ENCODE measurements at places on chromosomes 5 and 9.
A peak's percentile ranks its signal among the peaks of the same experiment; 100 is the strongest.

- no peak for DNase-seq
Observed at GRCh38 chr5:141369994-141370848, at the start of gene PCDHGB3. PCDHGB3 (plus strand) TSS chr5:141370242; CDS start chr5:141370395, 153 bp downstream.

DNA sequence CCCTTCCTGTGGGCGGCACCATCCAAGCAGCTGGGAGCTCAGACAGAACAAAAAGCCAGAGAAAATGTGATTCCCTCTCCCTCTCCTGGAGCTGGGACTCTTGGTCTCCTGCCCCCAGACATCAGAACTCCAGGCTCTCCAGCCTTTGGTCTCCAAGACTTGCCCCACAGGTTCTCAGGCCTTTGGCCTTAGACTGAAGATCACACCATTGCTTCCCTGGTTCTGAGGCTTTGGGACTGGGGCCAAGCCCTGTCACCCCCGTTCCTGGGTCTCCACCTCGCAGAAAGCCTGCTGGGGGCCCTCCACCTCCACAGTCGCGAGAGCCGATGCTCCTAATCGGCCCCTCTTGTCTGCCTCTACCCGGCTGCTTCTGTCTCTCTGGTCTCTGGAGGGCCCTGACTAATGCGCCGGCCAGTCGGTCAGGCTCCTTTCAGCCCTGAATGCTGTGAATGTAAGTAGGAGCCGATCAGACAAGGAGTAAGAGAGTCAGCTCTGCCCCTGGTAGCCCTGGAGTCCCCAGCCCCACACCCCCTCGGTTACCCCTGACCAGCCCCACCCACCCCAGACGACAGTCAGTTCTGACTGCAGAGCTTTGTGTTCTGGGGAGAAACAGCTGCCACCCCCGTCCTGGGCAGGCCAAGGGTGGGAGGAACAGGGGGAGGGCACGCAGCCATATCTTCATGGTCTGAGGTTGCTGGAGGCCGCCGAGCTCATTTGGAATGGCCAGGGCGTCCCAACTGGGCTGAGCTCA lies 57.5 kb downstream of the VAV2 start:
- DNase-seq = no peak

DNA sequence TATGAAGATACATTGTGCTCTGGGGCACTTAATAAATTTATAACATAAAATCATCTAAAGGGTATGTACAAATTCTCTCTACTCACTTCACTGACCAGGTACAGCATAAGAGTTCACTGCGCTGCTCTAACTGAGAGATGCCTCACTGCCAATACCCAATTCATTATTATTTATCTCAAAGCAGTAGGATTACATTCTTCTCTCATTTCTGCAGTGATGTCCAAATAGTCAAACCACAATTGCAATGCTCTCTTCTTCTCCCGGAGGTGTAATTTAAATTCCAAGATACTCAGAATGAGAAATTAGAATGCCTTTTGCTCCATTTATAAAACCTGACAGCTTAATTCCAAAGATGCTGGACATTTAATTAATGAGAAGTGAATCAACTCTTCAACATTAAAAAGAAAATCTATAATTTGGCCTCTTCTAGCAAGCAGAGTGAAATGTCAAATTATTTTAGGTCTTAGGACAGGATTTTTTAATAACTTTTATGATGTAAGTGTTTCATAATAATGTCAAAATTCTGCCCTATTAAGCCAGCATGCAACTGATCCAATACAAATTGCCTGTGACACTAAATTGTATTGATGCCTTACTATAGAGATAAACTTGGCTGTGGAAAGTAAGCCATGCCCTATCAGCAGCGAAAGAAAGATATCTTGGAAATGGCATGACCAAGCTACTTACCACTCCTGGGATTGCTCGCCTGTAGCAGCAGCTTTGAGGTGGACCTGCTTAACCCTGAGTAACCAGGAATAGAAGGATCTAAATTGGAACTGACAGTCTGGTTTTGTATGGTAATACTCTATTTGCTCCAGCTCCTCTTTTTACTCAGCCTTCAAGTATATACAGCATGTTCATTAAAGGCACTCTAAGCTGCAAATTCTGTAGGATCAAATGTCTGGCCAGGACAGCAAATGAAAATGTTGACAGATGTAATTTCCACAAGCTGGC lies 374.2 kb upstream of the TYRP1 start:
- DNase-seq = no peak

DNA sequence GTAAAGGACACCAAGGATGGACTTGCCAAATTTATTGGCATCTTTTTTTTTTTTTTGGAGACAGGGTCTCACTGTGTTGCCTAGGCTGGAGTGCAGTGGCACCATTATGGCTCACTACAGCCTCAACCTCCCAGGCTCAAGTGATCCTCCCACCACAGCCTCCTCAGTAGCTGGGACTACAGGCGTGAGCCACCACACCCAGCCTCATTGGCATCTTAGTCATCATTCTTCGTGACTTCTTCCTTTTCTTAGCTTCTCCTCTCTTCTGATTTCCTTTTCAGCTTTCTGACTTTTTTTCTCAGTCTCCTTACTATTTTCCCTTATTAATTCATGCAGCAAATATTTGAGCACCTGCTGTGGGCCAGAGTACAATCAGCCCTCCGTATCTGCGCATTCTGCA lies 6.1 kb downstream of the MAML1 start:
- peak; percentile 67 for DNase-seq

GRCh38 chr5:68319706-68320412 lies 104.3 kb downstream of the PIK3R1 start:
- no peak for DNase-seq

GRCh38 chr5:147782110-147783028 lies at the start of gene JAKMIP2:
JAKMIP2 (minus strand) TSS chr5:147782728; CDS start chr5:147671806, 110,922 bp downstream.
- DNase-seq = peak; percentile 43

DNA sequence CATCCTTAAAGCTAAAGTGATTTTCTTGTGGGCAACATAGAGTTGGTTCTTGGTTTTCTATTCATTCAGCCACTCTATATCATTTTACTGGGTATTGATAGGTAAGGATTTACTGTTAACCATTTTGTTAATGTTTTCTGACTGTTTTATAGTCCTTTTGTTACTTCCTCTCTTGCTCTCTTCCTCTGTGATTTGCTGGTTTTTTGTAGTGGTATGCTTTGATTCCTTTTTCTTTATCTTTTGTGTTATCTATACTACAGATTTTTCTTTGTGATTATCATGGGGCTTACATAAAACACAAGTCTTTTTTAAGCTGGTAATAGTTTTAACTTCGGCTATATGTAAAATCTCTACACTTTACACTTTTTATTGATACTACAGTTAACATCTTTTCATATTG lies 43.3 kb downstream of the CREBRF start:
- DNase-seq = no peak

- no peak for DNase-seq
Observed at GRCh38 chr9:115229496-115229895, 111.5 kb upstream of the TNC start.

GRCh38 chr5:137631453-137631852 lies 104.4 kb downstream of the KLHL3 start:
- DNase-seq = no peak

DNA sequence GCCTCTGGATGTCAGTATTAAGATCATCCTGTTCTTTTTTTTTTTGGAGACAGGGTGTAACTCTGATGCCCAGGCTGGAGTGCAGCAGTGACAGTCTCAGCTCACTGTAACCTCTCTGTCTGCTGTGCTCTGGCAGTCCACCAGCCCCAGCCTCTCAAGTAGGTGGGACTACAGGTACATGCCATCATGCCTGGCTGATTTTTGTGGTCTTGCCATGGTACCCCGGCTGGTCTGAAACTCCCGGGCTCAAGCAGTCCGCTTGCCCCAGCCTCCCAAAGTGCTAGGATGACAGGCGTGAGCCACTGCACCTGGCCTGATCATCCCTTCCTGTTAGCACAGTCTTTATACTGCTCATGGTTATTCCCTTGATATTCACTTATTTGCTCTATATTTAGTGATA lies 3.5 kb downstream of the KDM4C start:
- no peak for DNase-seq

DNA sequence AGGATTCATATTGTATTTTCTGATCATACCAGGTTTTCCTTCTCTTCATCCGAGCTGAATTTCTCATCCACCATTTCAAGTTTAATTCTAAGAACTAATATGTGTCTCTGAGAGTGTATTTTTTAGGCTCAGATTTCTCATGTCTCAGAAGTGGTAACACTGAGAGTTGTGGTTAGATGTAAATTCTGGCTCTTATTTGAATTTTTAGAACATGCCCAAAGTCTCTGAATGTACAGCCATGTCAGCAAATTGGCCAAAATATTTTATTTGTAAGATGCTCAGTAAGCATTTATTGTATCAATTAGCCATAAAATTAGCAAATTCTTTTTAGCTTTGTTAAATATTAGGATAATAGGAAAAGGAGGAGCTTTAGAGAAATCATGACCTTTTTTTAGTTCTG lies 16.6 kb downstream of the SV2C start:
- no peak for DNase-seq

- DNase-seq = no peak
Observed at GRCh38 chr5:131394128-131394527, 130.3 kb downstream of the CDC42SE2 start.

- no peak for DNase-seq
Observed at GRCh38 chr5:149550594-149551226, 529 bp downstream of the CSNK1A1 start.

GRCh38 chr5:131148835-131149234 lies 16.2 kb downstream of the HINT1 start:
- DNase-seq = no peak

DNA sequence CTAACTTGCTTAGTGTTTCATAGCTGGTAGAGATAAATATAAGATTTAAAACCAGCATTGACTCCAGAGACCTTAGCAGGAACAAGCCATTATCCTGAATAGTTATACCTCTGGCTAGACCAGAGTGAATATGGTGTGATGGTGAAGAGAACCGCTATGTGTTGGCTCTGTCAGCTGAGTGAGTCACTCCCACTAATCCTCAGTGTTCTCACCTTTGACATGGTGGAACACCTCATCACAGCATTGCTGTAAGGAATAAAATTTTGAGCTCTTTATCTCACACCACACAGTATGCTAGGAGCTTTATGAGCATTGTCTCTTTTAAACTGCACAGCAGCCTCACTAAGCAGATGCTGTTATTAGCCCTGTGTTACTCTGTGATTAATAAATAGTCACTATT lies 90.7 kb upstream of the DHFR start:
- no peak for DNase-seq

- no peak for DNase-seq
Observed at GRCh38 chr5:14114615-14115251, 28.4 kb upstream of the TRIO start.

- no peak for DNase-seq
Observed at GRCh38 chr5:24167806-24168205, 477.0 kb downstream of the CDH10 start.

DNA sequence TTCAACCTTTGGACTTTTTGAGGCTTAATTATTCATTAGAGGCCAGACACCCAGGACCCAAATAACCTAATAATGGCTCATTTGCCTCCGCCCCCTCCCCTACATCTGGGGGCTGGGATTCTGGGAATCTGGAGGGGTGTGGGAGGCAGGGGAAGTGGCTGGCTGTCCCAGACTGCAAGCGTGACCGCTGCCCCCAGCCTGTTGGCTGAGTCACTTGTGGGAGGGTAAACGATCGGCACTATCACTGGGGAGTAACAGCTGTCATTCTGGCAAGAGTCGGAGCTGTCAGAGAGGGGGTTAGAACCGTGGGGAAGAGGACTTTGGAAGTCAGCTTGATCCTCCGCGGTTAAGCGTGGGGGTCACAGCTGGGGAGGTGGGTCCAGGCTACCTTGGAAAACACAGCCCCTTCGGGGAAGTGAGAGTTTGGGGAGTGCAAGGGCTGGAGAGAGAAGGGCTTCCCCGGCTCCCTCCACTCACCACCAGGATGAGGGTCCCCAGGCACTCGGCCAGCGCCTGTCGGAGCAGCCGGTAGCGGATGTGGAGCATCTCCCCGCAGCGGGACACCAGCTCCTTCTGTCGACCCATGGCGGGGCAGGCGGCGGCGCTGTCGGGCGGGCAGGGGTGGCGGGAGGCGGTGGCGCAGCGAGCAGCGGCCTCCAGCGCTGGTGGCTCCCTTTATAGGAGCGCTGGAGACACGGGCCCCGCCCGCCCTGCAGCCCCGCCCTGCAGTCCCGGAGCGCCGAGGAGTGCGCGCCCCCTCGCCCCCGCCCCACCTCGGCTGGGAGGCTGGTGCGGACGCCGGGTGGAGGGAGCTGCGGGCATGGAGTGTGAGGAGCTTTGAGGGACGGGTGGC lies at the start of gene AQP3:
AQP3 (minus strand) TSS at position 648 of the 853 bp plus-strand sequence; CDS start at position 585, 63 bp downstream.
- DNase-seq = peak; percentile 28

- DNase-seq = no peak
Observed at GRCh38 chr9:15176836-15177235, 130.2 kb downstream of the TTC39B start.

GRCh38 chr5:140169410-140169809 lies 5.6 kb upstream of the CYSTM1 start:
- no peak for DNase-seq

GRCh38 chr5:111236995-111237394 lies 12.8 kb downstream of the CAMK4 start:
- DNase-seq = no peak

DNA sequence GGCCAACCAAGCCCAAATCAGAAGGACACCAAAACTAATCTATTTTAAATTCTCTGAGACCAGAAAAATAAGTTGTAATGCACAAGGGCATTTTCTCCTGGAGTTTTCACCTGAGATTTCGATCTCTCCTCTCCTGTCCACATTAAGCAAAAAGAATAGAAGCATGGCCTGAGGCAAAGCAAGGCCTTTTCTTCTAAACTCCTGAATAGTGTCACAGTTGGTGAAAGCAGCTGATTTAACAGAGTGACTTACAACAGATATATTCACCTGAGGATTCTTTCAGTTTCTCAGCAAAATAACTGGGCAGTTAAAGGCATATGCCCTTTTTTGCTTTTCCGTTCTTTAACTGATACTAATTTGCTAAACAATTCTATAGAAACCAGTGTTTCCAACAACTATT lies 547.7 kb downstream of the EFNA5 start:
- no peak for DNase-seq

DNA sequence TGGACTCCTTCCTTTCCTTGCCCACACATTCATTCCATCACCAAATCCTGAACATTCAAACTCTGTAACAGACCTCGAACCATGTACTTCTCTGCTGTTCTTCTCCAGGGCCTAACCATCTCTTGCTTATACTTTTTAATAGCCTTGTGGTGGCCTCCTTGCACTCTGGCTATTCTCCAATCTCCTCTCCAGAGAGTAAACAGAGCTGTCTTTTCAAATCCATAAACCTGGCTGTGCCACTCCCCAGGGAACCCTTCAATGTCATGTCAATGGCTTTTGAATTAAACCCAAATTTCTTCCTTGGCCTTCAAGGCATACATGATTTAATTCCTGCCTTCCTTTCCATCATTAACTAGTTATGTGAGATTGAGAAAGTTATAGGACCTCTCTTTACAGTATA lies 277.6 kb upstream of the EFNA5 start:
- no peak for DNase-seq

DNA sequence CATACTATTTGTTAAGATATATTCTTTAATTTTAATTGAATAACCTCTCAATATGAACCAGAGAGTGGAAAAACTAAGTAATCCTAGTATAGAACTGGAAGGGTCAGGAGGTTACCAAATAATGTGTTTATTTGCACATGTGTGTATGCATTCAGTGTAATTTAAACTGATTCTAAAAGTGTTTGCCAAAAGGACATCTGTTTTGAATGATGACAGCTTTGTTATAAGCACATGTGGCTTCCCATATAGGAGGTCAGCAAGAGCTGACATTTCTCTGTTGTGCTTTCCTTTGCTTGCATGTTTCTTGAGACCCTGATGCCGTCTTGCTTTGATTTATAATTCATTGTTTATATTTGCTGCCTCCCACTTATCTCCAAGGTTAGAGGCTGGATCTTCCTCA lies 383.4 kb downstream of the BRINP1 start:
- no peak for DNase-seq

GRCh38 chr5:180806351-180807011 lies 3.9 kb upstream of the MGAT1 start:
- peak; percentile 53 for DNase-seq

GRCh38 chr5:90437663-90438062 lies 28.1 kb upstream of the CETN3 start:
- DNase-seq = no peak

Measured in CD14-positive monocyte (primary cell).